ENCODE measurements at places on chromosomes 11 and 22.

GRCh38 chr11:81756864-81757595, 976.6 kb downstream of the FAM181B start:
- DNase-seq = no peak

DNA sequence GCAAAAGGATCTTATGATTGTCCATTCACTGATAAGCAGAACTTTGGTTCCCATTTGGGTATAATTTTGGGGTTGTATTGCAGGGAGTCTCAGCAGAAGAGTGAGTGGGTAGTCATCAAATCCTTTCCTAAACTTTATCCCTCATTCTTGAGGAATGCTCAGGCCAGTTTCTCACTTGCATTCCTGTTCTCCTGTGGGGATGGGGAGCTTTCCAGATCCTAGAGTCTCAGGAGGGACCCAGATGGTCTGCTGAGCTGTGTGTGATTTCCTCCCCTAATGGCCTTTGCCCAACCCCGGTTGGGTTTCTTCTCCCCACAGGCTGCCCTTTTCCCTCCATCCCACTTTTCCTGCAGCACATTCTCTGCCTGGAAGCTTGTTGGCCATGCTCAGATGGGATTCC, 79.9 kb downstream of the MIAT start:
- DNase-seq = no peak

DNA sequence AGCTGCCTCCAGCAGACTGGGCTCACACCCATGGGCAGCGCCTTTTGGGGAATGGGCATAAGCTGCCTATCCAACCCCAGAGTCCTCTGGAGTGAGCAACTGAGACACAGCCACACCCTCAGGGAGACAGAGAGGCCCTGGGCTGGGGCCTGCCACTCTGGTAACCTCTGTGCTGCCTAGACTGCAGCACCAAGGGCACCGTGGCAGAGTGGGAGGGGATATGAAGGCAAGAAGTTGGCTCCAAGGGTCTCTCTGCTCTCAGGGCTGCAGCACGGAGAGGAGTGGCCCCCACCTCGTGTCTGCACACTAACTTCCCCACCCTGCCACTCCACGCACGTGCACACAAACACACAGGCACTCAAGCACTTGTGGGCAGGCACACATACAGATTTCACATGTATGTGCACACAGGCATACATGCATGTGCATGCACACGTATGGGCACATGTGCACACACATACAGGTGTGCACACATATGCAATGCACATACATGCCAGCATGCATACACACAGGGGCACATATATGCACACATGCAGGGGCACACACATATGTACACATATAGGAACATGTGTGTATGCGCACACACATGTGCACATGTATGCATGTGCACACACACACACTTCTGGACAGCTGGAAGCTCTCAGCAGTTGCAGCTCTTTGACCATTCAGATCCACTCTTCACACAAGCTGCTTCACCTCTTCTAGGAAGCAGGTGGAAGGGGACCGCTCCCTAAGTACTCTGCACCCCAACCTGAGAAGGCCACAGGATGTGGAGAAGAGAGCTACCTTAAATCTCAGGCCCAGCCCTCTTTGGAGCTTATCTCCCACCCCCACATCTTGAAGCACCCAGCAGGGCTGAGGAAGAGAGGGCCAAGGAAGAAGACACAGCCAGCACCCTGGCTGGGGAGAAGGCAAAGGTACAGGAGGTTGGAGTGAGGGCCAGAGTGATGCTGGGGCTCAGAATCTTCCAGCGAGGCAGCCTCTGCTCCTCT, 4.3 kb downstream of the IGSF9B start:
- no peak for DNase-seq

DNA sequence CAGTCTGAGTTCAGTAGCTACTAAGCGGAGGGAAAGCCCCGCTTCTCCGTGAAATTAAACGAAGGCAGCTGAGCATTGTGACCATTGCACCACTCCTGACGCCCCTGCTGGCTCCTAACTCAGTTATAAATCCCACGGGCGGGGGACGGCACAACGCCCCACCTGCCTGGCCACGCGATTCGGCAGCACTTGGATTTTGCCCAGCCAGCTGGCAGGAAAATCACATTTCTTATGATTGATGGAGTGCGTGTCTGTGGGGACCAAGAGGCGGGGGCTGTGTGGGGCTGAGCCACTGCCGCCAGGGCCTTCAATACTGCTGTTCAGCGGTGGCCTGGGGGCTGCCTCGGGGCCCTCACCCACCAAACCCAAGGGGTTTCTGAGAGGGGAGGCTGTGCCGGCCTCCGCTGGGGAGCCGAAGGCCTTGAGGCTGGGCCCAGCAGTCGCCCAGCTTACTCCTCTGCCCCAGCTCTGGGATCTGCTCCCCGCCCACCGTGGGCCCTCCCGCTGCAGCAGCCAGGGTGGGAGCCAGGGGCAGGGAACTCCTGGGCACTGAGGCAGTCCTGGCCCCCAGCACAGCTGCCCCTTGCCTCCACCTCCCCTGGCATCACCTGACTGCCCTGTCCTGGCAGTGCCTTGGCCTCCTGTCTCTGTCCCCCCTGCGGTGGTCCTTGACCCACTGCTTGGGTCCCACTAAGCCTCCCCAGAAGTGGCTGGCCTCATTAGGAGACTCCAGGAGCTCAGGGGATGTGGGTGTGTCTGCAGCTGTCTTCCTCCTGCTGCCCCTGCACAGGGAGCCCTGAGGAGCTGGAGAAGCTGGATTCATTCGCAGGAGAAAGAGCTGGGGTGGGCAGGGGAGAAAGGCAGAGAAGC, 30.7 kb downstream of the SHISAL1 start:
- DNase-seq = peak; percentile 59

- peak; percentile 60 for DNase-seq
These were observed 38.2 kb downstream of the ADAMTS8 start for GRCh38 chr11:130390071-130390758.

DNA sequence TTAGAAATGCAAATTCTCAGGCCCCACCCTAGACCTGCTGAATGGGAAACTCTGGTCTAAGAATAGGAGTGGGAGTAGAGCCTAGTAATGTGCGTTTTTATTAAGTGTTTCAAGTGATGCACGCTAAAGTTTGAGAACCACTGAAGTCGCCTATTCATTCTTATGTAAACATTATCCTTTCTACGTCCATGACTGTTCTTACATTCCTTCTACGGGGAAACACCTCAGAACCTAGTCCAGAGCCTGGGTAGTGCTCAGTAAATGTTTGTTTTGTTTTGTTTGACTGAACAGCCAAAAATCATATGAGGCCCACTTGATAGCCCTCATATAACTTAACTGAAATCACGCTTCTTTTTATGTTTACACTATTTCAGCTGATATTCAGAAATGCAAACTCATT, 29.8 kb downstream of the VSIG10L2 start:
- no peak for DNase-seq

GRCh38 chr11:125182573-125182972, 18.0 kb downstream of the PKNOX2 start:
- no peak for DNase-seq

DNA sequence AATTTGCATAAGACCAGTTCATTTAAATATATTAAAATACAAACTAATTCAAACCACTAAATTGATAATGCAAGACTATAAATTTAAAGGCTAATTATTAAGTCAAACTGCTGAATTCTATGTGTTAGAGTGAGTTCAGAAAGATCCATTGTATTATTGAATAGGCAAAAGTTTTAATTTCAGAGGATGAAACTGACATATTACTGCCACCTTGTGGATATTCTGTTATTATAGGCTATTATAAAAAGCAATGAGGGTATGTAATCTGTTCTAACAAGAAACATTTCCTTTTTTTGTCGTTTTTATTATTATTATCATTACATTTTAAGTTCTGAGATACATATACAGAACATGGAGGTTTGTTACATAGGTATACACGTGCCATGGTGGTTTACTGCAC, 20.9 kb upstream of the NAALAD2 start:
- no peak for DNase-seq

- DNase-seq = no peak
These were observed 105.9 kb downstream of the SGSM3 start for GRCh38 chr22:40476341-40476740.

DNA sequence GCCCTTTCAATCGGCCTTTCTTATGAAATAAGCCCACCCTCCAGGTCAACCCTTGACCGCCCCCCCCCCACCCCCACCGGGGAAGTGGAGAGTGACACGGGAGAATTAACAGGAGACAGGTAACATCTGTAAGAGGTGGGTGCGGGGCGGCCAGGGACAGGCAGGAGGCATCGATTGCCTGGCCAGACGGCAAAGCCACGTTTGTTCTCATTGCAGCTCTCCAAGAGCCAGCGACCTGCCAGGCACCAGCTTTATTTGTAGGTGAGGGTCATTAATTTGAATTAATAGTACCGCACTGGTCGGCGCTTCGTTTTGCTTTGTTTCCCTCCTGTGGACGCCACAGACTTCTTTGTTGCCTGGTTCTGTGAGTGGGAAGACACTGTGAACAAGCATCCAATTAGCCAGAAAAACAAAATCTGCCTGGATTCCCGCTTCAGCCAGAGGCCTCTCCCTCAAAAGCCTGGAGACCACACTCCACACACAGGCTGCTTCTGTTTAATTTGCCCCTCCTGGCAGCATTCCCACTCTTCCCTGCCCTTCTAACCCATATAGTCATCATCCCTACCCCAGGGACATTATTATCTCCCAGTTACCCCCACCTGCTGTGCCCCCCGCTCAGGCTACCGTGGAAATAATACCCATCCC, 104.5 kb upstream of the OPCML start:
- DNase-seq = no peak

DNA sequence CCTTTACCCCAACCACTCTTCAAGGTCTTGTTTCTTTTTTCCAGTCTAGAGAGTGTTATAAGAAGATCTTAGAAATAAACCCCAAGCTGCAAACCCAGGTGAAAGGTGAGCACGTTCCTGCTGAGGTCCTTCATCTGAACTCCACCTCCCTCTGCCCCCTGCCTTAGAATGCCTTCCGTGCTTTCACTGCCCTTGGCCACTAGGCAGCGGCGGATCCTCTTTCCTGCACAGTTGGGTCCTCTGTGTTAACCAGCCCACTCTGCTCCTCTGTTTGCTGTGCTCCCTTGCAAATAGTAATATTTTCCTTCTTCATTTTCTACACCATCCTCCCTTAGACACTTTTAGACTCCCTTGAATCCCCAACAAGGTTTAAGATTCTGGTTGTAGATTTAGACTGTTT, 24.3 kb downstream of the TTC12 start:
- DNase-seq = no peak

DNA sequence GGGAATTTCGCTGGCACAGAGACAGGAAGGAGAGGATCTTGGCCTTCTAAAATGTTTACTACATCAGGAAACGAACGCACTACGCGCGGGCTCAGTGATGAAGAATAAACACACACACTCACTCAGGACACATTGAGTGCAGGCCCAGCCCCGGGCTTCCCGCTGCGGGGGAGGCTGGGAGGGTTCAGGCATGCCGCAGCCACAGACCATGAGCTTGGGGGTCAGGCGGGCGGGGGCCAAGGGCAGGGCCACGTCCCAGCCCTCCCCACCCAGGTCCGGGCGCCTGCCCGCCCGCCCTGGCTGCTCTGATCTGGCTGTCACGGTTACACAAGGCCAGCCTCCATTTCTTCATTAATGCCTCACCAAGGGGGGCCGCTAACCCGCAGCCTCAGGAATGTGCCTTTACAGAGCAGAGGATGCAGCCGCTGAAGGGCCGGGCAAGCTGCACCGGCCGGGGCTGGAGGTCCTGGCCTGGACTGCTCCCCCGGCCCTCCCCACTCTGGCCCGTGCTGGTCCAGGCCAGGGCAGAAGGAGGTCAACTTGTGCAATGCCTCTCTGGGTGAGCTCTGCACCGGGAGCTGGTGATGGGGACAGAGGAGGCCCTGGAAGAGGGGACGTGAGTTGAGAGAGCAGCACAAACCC, 41.7 kb downstream of the IGF2 start:
- peak; percentile 63 for DNase-seq

DNA sequence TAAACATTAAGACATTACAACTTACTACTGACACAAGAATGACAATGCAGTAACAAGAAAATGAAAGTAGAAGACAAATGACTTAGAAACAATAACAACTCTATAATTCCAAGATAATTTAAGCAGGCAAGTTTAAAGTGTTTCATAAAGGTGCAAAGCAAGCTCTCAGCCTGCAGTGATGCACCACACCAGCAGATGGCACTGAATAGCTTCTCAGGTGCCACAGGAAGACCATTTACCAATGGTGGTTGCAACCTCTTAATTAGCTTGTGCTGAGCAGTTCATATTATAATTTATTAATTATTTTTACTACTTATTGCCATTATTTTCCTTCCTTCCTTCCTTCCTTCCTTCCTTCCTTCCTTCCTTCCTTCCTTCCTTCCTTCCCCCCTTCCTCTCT, 60.6 kb downstream of the NXPE2 start:
- peak; percentile 21 for DNase-seq

- DNase-seq = peak; percentile 69
These were observed 144.6 kb upstream of the RASSF10 start for GRCh38 chr11:12864316-12865156.

DNA sequence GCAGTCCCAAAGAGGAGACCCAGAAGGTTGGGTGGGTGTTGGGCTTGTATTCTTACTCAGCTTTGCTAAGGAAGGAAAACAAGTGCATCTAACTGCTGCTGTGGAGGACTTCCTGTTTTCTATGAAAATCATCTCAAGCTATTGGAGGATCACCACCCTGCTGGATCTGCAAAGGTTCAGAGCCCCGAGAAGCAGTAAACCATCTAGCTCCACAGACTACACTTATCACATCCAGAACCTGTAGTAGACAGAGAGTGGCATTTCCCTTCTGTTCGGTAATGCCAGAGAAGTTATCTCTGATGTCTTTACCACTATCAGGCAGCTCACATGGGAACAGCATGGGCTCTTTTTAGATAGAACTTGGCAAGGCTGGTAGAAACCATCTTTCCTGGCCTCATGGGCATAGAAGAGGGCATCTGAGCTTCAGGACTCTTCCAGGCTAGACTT, 21.7 kb downstream of the KCNJ1 start:
- no peak for DNase-seq

GRCh38 chr22:39212721-39213376, 31.9 kb downstream of the PDGFB start:
- no peak for DNase-seq
